Endothelial cell of umbilical vein (primary cell): ENCODE measurements at places on chromosomes 1 and 21. TPM values are rescaled to one million over a fixed set of nuclear protein-coding genes. Genes with fewer than 3 reads are reported as not detected.

The IL12RB2 gene
- 0.42 and 0.48 TPM in 2 replicates for total RNA-seq

The PRCC gene
- total RNA-seq = 65.1 and 71.5 TPM in 2 replicates

DNA sequence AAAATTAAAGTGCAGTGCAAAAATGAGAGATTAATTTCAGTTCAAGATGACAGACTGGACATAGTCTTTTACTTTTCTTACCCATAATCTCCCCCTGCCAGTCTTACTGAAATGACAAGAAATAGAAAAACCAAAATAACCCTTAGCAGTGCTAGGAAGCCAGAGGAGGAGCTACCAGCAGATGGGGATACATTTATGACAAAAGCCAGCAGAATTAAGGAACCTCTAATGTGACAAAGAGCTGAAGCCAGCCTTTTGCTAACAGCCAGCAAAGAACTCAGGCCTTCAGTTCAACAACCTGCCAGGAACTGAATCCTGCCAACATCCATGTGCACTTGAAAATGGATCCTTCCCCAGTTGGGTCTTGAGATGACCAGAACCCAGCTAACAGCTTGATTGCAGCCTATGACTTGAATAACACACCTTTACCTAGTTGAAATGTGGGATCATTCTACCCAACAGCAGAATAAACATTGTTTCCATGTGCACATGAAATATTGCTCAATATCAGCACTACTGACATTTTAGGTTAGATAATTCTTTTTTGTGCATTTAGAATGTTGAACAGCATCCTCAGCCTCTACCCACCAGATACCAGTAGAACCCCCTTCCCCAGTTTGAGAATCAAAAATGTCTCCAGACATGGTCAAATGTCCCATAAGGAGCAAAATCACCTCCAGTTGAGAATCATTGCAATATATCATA lies 7.9 kb upstream of the TRAF5 start:
- H3K27me3 ChIP-seq = no peaks in the 10 kb centered on the region
- no peaks in the 10 kb centered on the region for H3K4me1 ChIP-seq
- H3K4me3 ChIP-seq = no peak overlapping the region

GRCh38 chr1:21469581-21469980 lies 29.6 kb downstream of the NBPF3 start:
- H3K4me1 ChIP-seq = no peaks in the 10 kb centered on the region
- no peak overlapping the region for H3K4me3 ChIP-seq
- no peaks in the 10 kb centered on the region for H3K27me3 ChIP-seq
- no peak overlapping the region for H3K27ac ChIP-seq
- no peak for DNase-seq

DNA sequence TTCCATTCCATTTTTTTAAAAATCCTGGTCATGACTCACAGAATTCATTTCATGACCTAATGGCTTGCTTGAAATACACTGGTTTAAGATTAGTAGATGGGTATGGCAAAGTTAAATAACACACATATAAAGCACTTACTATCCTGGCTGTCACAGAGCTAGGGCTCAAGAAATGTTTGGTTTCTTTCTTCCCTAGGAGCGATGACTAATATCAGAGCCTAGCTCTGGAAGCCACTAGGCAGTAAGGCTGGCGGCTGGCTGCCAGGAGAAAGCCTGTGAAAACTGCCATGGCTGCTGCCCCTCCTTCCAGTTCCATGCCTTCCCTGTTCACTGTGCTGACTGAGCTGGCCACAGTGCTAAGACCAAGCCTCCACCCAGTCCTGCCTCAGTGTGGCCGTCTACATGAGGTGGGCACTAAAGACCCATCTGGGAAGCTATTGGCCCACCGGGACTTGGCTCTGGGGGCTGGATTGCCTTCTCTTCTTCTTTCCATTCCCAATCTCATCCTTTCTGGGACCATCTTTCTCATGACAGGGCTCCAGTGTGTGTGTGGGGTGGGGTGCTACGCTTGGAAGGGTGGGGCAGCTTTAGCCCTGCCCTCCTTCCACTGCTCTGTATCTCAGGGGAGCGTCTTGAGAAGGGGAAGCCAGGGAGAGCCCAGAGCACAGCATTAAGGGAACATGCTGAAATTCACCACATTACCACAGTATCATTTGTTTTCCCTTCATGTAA lies 10.8 kb upstream of the ASCL5 start:
- peaks cover 28% of the 10 kb centered on the region for H3K36me3 ChIP-seq
- H3K27me3 ChIP-seq = no peaks in the 10 kb centered on the region
- H3K4me1 ChIP-seq = no peaks in the 10 kb centered on the region
- peak; percentile 25 for DNase-seq
- H3K4me3 ChIP-seq = no peak overlapping the region

GRCh38 chr1:210654176-210654981 lies 325.7 kb downstream of the HHAT start:
- no peaks in the 10 kb centered on the region for H3K36me3 ChIP-seq
- H3K4me3 ChIP-seq = no peak overlapping the region
- H3K4me1 ChIP-seq = no peaks in the 10 kb centered on the region
- H3K27me3 ChIP-seq = no peaks in the 10 kb centered on the region
- no peak for DNase-seq

GRCh38 chr1:245039196-245039595 lies 115.6 kb upstream of the KIF26B start:
- no peaks in the 10 kb centered on the region for H3K36me3 ChIP-seq
- no peak for DNase-seq
- no peak overlapping the region for H3K27ac ChIP-seq
- no peaks in the 10 kb centered on the region for H3K27me3 ChIP-seq
- no peak overlapping the region for H3K4me3 ChIP-seq
- no peaks in the 10 kb centered on the region for H3K4me1 ChIP-seq

- peaks cover 2% of the 10 kb centered on the region for H3K27me3 ChIP-seq
- peaks cover 7% of the 10 kb centered on the region for H3K4me1 ChIP-seq
- peak overlapping the region; percentile 68 for H3K4me3 ChIP-seq
These were observed 513 bp downstream of the GTF2B start for GRCh38 chr1:88890791-88891317.

GRCh38 chr21:26041431-26042180 lies 129.0 kb downstream of the APP start:
- H3K27ac ChIP-seq = no peak overlapping the region
- no peak overlapping the region for H3K4me3 ChIP-seq
- no peaks in the 10 kb centered on the region for H3K27me3 ChIP-seq
- no peak for DNase-seq
- H3K36me3 ChIP-seq = peaks cover 4% of the 10 kb centered on the region

GRCh38 chr1:84857906-84858305 lies 35.1 kb downstream of the LPAR3 start:
- peaks cover 8% of the 10 kb centered on the region for H3K27me3 ChIP-seq
- peaks cover 20% of the 10 kb centered on the region for H3K4me1 ChIP-seq
- no peak overlapping the region for H3K27ac ChIP-seq
- no peak for DNase-seq
- no peaks in the 10 kb centered on the region for H3K36me3 ChIP-seq

- H3K36me3 ChIP-seq = peaks cover 8% of the 10 kb centered on the region
- no peaks in the 10 kb centered on the region for H3K27me3 ChIP-seq
- no peaks in the 10 kb centered on the region for H3K4me1 ChIP-seq
These were observed 74.2 kb upstream of the PGD start for GRCh38 chr1:10324627-10325026.

DNA sequence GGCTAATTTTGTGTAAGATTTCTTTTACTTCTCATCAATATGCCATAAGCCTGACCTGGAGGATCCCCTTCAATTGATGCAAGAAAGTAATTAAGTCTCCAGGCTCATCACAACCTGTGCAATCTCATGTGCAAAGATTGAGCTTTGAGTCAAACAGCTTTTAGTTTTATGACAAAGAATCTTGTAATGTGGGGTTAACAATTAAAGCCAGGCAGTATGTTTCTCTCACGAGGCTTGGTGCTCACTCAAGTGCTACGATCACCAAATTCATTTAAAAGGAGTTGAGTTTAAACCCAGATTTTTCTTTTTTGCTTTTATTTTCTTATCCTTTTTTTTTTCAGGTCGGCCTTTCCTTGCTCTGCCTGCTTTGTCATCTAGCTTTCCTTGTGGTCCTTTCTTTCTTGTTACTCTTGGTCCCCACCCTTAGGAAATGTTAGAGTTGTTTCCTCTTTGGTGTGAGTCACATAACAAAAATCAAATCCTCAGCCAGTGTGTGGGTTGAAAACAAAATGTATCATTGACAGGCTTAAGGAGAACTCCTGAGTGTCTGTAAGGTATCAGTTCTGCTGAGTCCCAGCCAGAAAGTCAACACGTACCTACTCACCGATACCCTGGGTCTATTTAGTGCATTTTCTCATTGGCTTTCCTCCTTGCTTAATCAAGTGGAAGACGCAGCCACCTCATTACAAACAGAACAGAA lies 1037.2 kb downstream of the ADGRL2 start:
- no peaks in the 10 kb centered on the region for H3K36me3 ChIP-seq
- H3K4me3 ChIP-seq = no peak overlapping the region
- H3K27ac ChIP-seq = no peak overlapping the region
- peaks cover 14% of the 10 kb centered on the region for H3K4me1 ChIP-seq
- DNase-seq = peak; percentile 63

DNA sequence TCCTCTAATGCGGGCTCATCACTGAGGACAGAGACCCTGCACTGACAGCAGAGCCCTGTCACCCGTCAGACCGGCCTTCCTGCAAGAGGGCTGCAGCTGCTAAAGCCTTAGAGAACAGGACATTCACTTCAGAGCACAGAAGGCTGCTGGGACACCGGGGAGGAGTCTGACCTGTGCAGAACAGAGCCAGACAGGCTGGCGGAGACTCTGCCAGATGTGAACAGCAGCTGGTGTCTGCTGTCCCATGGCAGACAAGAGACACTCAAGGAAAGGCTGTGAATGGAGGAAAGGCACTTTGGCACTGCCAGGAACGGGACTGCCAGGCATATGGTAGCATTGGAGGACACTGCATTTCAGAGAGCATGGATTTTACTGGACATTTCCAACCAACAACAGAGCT lies 21.4 kb downstream of the MRAP start:
- H3K27me3 ChIP-seq = no peaks in the 10 kb centered on the region
- no peak overlapping the region for H3K27ac ChIP-seq
- peaks cover 54% of the 10 kb centered on the region for H3K36me3 ChIP-seq
- no peaks in the 10 kb centered on the region for H3K4me1 ChIP-seq

DNA sequence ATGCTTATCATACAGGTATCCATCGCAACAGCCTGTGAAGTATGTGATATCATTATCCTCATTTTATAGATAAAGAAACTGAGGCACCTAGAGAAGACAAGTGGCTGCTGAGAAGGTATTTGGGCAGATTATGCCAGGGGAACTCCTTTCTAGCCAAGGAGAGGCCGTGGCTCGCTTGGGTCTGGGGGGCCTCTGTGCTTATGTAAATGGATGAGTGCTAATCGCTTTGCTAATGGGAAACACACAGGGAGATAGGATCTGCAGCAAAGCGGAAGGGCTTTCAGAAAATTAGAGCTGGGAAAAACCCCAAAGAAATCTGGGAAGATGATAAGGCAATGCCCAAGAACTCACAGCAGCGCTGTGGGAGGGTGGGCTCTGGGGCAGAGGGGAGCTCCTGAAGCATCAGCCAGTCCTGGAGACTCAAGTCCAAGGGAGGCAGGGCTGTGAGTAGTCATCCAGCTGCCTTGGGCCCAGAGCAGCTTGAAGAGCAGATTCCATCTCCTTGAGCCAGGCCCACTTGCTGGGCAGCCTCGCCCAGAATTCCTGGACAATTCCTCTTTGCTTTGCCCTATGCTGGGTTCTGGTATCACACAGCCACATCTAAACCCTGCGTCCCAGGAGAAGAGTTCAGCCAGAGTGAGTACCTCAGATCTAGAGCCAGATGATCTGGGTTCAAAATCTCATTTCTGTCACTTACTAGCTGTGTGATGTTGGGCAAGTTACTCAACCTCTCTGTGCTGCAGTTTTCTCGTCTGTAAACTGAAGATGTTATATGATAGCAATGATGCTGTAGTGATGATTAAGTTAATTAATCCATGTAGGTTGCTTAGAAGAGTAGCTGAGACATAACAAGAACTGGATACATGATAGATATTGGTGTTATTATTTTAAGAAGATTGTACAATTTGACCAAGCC lies 36.7 kb downstream of the FOXD2 start:
- H3K4me3 ChIP-seq = no peak overlapping the region
- no peaks in the 10 kb centered on the region for H3K27me3 ChIP-seq
- no peak overlapping the region for H3K27ac ChIP-seq

- H3K4me1 ChIP-seq = peaks cover 52% of the 10 kb centered on the region
- no peaks in the 10 kb centered on the region for H3K36me3 ChIP-seq
- H3K27ac ChIP-seq = peak within 1 kb of the TSS; percentile 91
- peak within 1 kb of the TSS; percentile 71 for H3K4me3 ChIP-seq
- no peaks in the 10 kb centered on the region for H3K27me3 ChIP-seq
- DNase-seq = peak; percentile 91
These were observed at the start of gene SAMD13 for GRCh38 chr1:84301004-84301784. Gene SAMD13, plus strand, starts transcription at chr1:84301708. Its CDS starts 1,527 bp downstream, at chr1:84303235.

GRCh38 chr1:57655161-57655560 lies 231.3 kb upstream of the DAB1 start:
- no peak overlapping the region for H3K4me3 ChIP-seq
- no peak overlapping the region for H3K27ac ChIP-seq
- no peaks in the 10 kb centered on the region for H3K27me3 ChIP-seq
- H3K4me1 ChIP-seq = no peaks in the 10 kb centered on the region
- DNase-seq = no peak
- H3K36me3 ChIP-seq = no peaks in the 10 kb centered on the region

The ANGPTL7 gene
- not detected in 2 replicates for total RNA-seq

DNA sequence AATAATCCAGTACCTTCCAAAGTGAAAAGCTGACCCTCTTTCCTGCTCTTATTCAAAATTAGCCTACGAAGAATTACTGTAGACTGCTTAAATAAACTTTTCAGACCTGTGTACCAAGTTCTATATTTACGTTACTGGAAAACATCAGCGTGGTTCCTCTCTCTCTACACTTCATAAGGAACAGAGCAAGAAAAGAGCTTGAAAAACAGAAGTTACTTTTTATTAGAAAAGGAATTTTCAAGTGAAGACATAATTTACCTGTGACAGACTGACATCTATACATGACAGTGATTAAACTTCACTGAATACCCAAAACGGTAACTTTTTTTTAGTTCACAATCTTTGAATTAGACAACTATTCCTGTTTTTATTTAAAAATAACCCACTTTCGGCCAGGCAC lies 2.7 kb downstream of the ENAH start:
- no peaks in the 10 kb centered on the region for H3K27me3 ChIP-seq
- H3K4me3 ChIP-seq = no peak overlapping the region
- no peak for DNase-seq

The CA6 gene
- not detected in 2 replicates for total RNA-seq

The VANGL2 gene
- not detected in 2 replicates for total RNA-seq

- H3K4me1 ChIP-seq = no peaks in the 10 kb centered on the region
- no peak overlapping the region for H3K4me3 ChIP-seq
- H3K36me3 ChIP-seq = no peaks in the 10 kb centered on the region
- H3K27ac ChIP-seq = no peak overlapping the region
These were observed 132.9 kb upstream of the ERG start for GRCh38 chr21:38631206-38631605.

The SYTL1 gene
- not detected in 2 replicates for total RNA-seq

The PDE9A gene
- 1.5 and 2.2 TPM in 2 replicates for total RNA-seq

- no peak overlapping the region for H3K27ac ChIP-seq
- H3K4me3 ChIP-seq = no peak overlapping the region
- no peaks in the 10 kb centered on the region for H3K27me3 ChIP-seq
These were observed 153.3 kb upstream of the RUNX1 start for GRCh38 chr21:35202431-35202830.

DNA sequence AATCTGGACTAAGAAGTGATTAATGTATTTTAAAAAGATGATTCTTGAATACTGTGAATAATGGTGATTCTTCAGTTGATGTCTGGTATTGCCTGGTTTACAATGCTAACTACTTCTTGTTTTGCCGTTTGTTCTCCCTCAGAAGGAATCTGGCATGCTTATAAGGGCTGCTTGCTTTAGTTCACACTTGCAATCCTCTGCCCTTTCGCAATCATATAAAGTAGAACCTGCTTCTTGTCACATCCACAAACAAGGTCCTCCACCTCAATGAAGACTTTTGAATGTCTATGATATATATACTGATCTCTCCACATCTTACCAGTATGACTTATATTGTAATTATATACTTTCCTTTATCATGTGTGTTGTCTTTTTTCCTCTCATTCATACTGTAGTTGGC lies 92.6 kb downstream of the ADGRL4 start:
- H3K36me3 ChIP-seq = peaks cover 7% of the 10 kb centered on the region
- no peak overlapping the region for H3K4me3 ChIP-seq
- H3K27me3 ChIP-seq = no peaks in the 10 kb centered on the region
- H3K4me1 ChIP-seq = peaks cover 4% of the 10 kb centered on the region
- DNase-seq = no peak
- H3K27ac ChIP-seq = no peak overlapping the region
